Right ventricle myocardium superior (tissue), 1 donor: ENCODE measurements at places on chromosomes 2 and 18. TPM values are rescaled to one million over a fixed set of nuclear protein-coding genes. Genes with fewer than 3 reads are reported as not detected.

Gene RAD51AP2
- total RNA-seq: 0.16 TPM

Gene ARHGAP15
- 5.4 TPM for total RNA-seq

Gene IFIH1
- total RNA-seq: 5.3 TPM

Gene FAM237A
- total RNA-seq: not detected

Gene NLRC4
- total RNA-seq: 1.1 TPM

Gene STPG4
- total RNA-seq: not detected

Gene IL18R1
- total RNA-seq: 0.67 TPM

Gene PAX3
- not detected for total RNA-seq

Gene MOCOS
- 0.40 TPM for total RNA-seq

Gene CCDC178
- 0.35 TPM for total RNA-seq

Gene SOCS6
- total RNA-seq: 22.4 TPM

Gene ITGAV
- 124 TPM for total RNA-seq

Gene FHOD3
- total RNA-seq: 317 TPM

Gene GALNT5
- 0.16 TPM for total RNA-seq

Gene GAL3ST2
- not detected for total RNA-seq

Gene DHRS9
- total RNA-seq: 1.3 TPM

Gene UPP2
- not detected for total RNA-seq

Gene KLHL29
- total RNA-seq: 0.65 TPM

Gene NGEF
- not detected for total RNA-seq

Gene CSRNP3
- 4.1 TPM for total RNA-seq

Gene ITGB6
- total RNA-seq: 2.9 TPM
